ENCODE measurements at places on chromosomes 1 and 21. TPM values are rescaled to one million over a fixed set of nuclear protein-coding genes. Genes with fewer than 3 reads are reported as not detected.

VANGL2 gene
- 0.28 TPM for total RNA-seq

BRINP3 gene
- total RNA-seq: not detected

RASAL2 gene
- 0.05 TPM for total RNA-seq

CALML6 gene
- total RNA-seq: 1.8 TPM

FAM151A gene
- total RNA-seq: not detected

LCE3D gene
- not detected for total RNA-seq

HSD3B2 gene
- total RNA-seq: not detected

GJA4 gene
- 0.44 TPM for total RNA-seq

UBL4B gene
- total RNA-seq: not detected

DNA sequence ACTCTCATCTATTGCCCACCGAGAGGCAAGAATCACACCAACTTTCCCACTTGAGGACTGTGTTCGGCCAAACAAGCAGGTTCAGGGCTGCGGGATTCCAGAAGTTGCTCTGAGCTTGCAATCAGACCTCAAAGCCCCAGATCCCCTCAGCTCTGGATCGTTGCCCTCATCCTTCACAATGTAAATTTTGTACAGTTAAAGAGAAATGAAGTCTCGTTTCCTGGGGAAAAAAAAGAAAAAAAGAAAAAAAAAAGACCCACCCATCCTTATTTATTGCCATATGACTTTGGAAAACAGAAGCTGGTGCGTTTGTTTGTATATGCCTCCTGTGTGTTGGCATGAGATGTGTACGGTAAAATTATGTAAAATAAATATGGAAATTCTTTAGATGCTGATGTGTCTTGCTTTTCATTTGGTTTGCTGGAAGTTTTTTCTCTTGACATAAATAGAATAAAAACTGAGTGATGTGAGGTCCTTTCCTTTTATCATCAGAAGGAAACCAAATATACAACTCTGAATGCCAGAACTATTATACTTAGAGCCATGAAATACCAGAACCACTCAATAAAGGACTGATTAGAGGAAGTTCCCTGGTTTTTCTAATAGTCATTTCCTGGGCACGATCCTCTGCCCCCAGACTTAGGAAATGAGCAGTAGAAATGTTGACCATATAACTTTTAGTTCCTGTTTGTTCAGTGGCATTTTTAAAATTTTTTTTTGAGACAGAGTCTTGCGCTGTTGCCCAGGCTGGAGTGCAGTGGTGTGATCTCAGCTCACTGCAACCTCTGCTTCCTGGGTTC, 48.7 kb downstream of the LHX4 start:
- no peaks in the 10 kb centered on the region for H3K4me1 ChIP-seq
- H3K27ac ChIP-seq: no peak overlapping the region
- H3K4me3 ChIP-seq: no peak overlapping the region
- DNase-seq: no peak
- H3K27me3 ChIP-seq: no peaks in the 10 kb centered on the region
- no peaks in the 10 kb centered on the region for H3K36me3 ChIP-seq

DNA sequence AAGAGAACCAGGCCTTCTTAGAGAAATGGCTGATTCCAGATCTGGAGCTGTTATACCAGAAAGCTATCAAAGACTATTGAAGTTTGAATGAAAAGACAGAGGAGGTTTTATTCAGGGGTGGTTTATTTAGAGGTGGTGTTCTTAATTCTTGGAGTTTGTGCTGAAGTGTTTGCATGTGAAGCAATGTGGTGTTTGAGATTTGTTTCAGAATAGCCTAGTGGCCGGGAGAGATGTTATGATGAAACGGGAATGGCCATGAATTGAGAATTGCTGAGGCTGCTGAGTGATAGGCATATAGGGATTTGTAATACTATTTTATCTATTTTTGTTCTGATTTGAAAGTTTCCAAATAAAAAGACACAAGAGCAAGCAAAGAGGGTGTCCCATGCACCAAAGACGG, 10.5 kb upstream of the SHE start:
- no peak overlapping the region for H3K27ac ChIP-seq
- no peaks in the 10 kb centered on the region for H3K4me1 ChIP-seq
- H3K27me3 ChIP-seq: peaks cover 23% of the 10 kb centered on the region
- DNase-seq: no peak
- no peak overlapping the region for H3K4me3 ChIP-seq

GRCh38 chr1:162676087-162676486, 43.8 kb downstream of the DDR2 start:
- H3K36me3 ChIP-seq: peaks cover 1% of the 10 kb centered on the region
- H3K27me3 ChIP-seq: no peaks in the 10 kb centered on the region
- H3K4me1 ChIP-seq: no peaks in the 10 kb centered on the region
- no peak overlapping the region for H3K4me3 ChIP-seq
- no peak for DNase-seq
- no peak overlapping the region for H3K27ac ChIP-seq

GRCh38 chr1:238652346-238652968, 733.9 kb upstream of the CHRM3 start:
- H3K27me3 ChIP-seq: no peaks in the 10 kb centered on the region
- no peak for DNase-seq
- H3K4me3 ChIP-seq: no peak overlapping the region
- H3K36me3 ChIP-seq: no peaks in the 10 kb centered on the region

- H3K36me3 ChIP-seq: no peaks in the 10 kb centered on the region
- no peak for DNase-seq
- no peaks in the 10 kb centered on the region for H3K27me3 ChIP-seq
These were observed 814.0 kb downstream of the KCNT2 start for GRCh38 chr1:195794225-195794624.

DNA sequence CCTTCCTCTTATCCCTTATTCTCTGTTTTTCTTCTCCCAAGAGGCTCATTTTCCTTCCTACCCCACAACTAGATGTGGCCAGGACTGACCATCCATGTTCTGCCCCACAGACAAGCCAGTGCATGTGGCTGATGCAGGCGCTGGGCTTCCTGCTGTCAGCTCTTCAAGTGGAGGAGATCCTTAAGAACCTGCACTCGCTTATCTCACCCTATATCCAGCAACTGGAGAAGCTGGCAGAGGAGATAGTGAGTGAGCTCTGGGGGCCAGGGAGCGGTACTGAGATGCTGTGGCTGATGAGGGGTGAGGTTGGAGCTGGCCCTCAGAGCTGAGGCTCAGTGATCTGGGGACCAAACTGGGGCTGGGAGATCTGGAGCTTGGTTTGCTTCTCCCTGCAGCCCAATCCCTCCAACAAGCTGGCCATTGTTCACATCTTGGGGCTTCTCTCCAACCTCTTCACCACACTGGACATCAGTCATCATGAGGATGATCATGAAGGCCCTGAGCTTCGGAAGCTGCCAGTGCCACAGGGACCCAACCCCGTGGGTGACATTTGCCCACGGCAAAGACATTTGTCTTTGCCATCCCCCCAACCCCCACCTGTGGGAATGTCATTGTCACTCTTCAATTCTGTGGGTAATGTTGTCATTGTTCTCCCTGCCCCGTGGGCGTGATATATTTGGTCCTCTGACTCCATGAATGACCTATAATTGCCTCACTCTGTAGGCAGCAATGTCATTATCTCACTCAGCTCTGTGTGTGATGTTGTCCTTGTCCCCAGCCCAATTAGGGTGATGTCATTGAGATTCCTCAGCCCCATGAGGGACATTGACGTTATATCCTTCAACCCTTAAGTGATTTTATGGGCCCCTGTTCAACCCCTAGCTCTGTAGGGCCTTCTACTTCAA, 11.2 kb upstream of the DPH2 start:
- DNase-seq: no peak
- no peaks in the 10 kb centered on the region for H3K4me1 ChIP-seq
- H3K27me3 ChIP-seq: no peaks in the 10 kb centered on the region
- H3K27ac ChIP-seq: no peak overlapping the region

DNA sequence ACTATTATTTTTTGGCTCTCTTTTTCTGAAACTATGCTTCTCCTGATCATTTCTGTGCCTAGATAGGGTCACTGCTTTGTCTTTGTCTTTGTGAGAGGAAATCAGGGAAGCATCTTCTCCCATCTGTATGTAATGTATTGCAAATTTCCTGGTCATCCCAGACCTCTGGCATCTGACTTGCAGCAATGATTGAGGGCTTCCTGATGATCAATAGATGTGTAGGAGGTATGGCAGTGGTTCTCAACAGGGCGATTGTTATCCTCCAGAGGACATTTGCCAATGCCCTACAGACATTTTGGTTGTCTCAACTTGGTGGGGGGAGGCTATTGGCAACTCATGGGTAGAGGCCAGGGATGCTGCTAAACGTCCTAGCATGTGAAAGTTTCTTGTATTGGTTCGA, 64.7 kb downstream of the RGL1 start:
- H3K36me3 ChIP-seq: no peaks in the 10 kb centered on the region
- H3K27me3 ChIP-seq: no peaks in the 10 kb centered on the region
- no peak overlapping the region for H3K27ac ChIP-seq
- H3K4me1 ChIP-seq: peaks cover 20% of the 10 kb centered on the region
- H3K4me3 ChIP-seq: no peak overlapping the region
- DNase-seq: no peak

DNA sequence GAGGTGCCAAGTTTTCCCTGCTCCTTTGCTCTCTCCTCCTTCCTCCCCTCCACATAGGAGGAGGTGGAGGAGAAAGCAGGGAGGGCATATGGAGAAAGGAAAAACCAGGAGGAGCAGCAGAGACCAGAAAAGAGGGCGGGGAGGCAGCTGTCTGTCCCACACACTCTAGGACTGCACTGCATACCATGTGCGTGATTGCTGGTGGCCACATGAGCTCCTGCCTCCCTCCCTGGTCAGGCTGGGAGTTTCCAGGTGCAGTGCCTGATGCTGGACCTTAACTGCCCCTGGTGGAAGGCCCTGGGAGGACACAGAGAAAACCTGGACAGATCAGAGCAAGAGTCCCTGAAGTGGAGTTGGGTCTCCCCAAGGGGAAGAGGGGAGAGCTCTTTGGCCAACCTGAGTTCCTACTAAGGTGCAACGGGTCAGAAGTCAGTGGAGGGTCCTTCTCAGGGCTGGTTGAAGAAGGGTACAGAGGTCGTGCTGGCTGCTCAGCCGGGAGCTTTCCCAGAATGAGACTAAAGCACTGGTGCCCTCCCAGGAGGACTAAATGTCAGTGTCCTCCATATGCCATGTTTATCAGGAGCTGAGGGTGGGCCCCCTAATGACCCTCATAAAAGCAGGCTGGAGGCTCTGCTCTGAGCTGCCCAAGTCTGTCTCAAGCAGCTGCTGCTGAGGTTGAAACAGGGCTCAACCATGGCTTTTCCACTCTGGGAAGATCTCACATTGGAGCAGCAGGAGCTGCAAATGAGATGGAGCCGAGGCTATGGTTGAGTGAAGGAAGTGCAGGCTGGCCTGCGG, 3.5 kb upstream of the LGR6 start:
- DNase-seq: no peak
- peaks cover 17% of the 10 kb centered on the region for H3K27me3 ChIP-seq
- H3K4me1 ChIP-seq: peaks cover 5% of the 10 kb centered on the region
- H3K36me3 ChIP-seq: no peaks in the 10 kb centered on the region

DNA sequence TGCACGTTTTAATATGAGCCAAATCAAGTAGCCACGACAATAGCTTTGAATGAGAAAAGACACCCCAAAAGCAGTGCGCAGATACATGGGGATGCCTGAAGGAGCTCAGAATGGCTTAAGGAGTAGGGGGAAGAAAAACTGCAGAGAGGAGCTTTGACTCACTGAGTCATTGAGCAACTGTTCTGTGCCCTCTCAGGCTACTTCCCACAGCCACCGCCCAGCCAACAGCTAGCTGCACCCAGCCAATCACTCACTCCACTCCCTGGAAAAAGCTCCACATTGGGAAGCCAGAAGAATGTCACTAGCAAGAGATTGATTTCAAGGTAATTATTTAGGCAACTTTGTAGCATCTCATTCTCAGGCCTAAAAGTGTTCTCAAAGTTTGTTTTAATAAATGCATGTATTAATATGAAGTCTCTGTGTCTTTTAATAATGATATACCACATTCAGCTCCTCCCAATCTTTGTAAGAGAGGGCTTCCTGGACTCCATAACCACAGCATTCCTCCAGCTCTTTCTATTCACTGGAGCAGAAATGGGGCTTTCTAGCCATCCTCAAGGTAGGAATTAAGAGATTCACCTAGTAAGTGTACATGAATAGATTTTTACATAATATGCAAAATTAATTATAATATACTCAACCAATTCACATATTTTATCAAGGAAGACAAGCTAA, 16.8 kb downstream of the DUSP10 start:
- H3K27ac ChIP-seq: no peak overlapping the region
- H3K27me3 ChIP-seq: no peaks in the 10 kb centered on the region
- H3K4me3 ChIP-seq: peak overlapping the region; percentile 58
- peaks cover 18% of the 10 kb centered on the region for H3K36me3 ChIP-seq
- peaks cover 81% of the 10 kb centered on the region for H3K4me1 ChIP-seq

DNA sequence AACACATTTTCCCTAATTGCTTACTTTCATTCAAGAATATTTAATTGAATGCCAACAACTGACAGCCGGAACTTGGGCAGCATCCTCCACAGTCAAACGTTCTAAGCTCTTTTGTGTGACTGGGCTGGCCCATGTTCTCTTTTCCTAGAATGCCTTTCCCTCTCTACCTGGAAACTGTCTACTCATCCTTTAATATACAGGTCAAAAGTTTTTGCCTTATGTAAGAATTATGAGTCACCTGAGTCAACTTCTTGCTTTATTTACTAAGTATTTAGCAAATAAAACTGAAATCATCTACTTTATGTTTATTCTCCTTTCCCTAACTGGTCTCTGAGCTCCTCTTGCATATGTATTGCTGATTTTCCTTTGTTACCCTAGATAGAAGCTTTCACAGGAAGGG, 172.2 kb downstream of the CHRM3 start:
- no peaks in the 10 kb centered on the region for H3K4me1 ChIP-seq
- no peaks in the 10 kb centered on the region for H3K27me3 ChIP-seq
- H3K36me3 ChIP-seq: no peaks in the 10 kb centered on the region

- peaks cover 31% of the 10 kb centered on the region for H3K4me1 ChIP-seq
- DNase-seq: peak; percentile 77
- peak within 1 kb of the TSS; percentile 98 for H3K27ac ChIP-seq
- H3K4me3 ChIP-seq: peak within 1 kb of the TSS; percentile 100
- no peaks in the 10 kb centered on the region for H3K27me3 ChIP-seq
These were observed at the start of gene PCNX2 for GRCh38 chr1:233295237-233295974. PCNX2 (minus strand) TSS chr1:233295725; CDS start chr1:233295478, 247 bp downstream.

DNA sequence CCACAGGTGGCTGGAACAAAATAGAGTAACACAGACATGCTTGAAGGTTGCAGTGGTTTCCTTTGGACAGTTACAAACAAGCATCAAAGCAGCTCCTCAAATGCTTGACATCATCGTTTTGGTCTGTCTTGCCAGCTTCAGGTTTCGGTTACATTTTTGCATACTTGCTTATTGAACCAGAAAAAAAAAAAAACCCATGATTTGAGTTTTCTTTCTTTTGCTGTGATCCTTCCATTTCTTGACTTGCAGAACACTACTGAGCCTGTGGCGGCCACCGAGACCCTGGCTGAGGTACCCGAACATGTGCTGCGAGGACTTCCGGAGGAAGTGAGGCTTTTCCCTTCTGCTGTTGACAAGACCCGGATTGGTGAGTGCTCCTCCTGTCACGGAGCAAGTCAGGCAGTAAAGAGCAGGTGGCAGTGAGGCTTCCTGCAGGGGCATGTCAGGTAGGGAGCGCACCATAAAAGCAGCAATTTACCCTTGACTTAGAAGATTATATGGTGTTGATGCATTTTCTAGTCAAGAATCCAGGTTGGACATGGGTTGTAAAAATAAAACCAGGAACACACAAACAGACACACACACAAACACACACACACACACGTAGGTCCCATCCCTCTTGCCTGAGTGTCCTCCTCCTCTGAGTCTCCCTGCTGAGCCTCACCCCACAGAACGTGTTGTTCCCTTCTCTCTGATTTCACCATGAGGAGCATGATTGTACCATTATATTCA, 30.9 kb downstream of the PRDM2 start:
- peaks cover 2% of the 10 kb centered on the region for H3K36me3 ChIP-seq
- peak overlapping the region; percentile 98 for H3K27ac ChIP-seq
- no peaks in the 10 kb centered on the region for H3K27me3 ChIP-seq
- H3K4me1 ChIP-seq: peaks cover 88% of the 10 kb centered on the region
